BJ (cell line): ENCODE measurements at places on chromosomes 16 and 17.

DNA sequence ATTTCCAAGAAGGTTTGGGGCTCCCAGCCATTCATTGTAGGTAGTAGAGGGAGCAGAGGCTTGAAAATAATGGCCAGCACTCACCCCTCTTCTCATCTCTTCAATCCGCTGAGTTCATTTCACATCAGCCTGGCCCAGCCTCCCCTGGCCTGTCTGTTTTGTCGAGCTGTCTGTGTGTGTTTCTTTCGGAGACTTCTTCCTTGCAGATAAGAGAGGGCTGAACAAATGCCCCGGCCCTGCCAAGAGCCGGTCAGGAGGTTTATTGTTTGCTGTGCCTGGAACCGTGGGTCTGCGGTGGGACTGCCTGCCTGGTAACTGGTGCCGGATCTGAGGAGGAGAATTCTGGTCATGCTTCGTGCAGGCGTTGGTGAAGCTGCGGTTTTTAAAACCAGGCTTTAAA lies 3.4 kb downstream of the VPS4A start:
- DNase-seq, result no peak

GRCh38 chr17:45971698-45972141 lies 27.3 kb upstream of the STH start:
- DNase-seq, result no peak

GRCh38 chr17:63974594-63975192 lies 2.0 kb upstream of the SCN4A start:
- no peak for DNase-seq

DNA sequence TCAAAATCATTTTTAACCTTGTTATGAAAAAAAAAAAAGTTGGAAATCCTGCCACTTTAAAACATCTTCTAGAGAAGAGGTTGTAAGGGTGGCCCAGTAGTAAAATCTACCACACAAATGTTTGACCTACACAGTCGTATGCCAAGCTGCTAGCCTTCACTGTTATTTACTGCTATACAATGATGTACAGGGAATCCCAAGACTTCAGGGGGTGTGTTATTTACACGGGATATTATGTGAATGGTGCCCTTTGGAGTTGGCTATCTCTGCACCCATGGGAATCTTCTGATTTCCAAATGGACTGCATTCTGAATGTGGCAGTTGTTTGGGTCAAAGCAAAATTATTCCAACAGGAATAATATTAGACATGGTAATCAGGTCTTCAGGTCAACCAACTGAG lies 45.9 kb downstream of the STH start:
- no peak for DNase-seq

- DNase-seq, result no peak
These were observed 139.2 kb upstream of the HS3ST2 start for GRCh38 chr16:22674832-22675191.

- no peak for DNase-seq
These were observed 17.6 kb downstream of the EPOP start for GRCh38 chr17:38656959-38657823.

DNA sequence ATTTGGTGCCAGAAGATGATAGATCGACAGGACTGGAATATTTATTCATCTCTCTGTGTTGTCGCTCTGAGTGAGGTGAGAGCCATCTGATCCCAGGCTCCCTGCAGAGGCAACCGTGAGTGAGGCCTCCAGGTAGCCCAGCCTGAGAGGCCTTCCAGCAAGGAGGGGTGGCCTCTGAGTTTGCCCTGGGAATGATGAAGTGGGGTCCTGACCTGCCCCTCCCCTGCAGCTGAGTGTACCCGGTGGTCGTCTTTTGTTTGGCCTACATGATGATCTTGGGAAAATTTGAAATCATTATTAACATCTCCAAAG lies 86.4 kb downstream of the CBLN1 start:
- DNase-seq, result no peak

DNA sequence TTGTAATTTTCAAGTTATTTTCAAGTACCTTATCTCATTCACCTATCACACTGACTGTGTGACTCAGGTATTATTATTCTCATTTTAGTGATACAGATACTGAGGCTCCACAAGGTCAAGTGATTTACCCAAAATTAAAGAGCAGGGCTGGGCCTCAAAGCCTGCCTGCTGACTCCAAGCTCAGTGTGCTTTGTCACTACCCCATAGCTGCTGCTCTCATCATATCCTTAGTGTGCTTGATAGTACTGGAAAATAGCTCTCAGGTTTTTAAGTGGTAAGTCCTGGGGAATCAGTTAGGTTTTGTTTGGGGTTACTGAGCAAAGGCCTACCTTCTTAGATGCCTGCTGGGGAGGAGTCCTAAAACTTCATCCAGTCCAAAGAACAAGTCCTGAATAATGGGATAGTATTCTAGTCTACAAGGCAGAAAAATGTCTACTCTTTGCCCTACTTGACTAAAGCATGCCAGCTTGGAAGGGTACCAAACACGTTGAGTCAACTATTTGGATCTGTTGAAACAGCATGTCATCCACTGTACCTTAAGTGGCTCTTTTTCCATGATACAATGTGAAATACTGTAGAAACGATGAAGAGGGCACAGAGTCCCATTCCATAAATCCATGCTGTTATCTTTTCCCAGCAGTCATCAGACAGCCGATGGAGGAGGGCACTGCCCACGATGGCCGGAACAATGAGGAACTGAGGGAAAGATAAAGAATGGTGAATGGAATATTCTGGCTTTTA lies 10.7 kb downstream of the MMD start:
- no peak for DNase-seq

DNA sequence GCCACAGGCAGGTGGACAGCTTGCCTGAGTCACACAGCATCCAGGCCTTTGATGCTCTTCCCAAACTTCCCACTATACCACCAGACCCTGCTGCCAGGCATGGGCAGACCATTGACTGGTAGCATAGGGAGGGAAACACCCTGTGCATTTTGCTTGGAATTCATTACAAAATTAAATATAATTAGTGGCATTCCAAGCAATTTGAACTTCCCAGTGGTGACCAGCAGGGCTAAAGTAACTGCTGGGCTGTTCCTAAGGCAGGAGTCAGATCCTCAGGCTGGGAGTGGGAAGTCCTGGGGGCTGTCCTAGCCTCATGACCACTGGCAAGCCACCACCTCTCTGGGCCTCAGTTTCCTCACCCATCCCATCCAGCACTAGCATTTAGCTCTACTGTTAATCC lies 3.8 kb downstream of the PRR15L start:
- no peak for DNase-seq

- DNase-seq, result no peak
These were observed 9.6 kb downstream of the CA10 start for GRCh38 chr17:52148969-52149351.

DNA sequence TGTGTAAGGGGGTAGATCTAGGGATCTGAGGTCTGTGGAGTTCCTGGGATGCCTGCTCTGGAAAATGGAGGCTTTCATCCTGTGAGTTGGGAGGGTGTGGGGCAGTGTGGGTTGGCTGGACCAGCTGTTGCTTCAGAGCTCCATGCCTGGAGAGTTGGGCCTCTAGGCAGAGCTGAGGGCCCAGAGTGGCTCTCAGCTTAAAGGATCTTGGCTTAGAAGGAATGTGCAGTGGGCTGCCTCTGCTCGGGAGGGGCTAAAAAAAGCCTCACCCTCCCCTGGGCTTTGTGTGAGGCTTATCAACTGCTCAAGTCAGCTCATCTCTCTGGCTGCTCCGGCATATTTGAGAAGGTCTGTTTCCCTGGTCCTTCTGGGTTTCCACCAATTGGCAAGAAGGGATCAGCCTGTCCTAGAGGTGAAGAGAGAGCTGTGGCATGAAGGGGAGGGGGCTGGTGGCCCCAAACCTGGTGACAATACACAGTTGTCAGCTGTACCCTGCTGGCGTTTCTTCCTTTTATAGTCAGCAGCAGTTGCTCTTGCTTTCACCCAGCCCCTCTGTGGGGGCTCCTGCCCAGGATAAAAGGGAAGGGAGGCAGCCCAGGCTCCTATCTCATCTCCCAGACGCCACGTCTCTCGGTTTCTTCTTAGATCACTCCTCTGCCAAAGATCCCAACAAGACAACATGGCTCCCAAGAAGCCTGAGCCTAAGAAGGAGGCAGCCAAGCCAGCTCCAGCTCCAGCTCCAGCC lies at the start of gene MYL4:
TSS of gene MYL4 (plus strand) at position 605 of the 745 bp plus-strand sequence. CDS start at position 680, 75 bp downstream.
- no peak for DNase-seq

DNA sequence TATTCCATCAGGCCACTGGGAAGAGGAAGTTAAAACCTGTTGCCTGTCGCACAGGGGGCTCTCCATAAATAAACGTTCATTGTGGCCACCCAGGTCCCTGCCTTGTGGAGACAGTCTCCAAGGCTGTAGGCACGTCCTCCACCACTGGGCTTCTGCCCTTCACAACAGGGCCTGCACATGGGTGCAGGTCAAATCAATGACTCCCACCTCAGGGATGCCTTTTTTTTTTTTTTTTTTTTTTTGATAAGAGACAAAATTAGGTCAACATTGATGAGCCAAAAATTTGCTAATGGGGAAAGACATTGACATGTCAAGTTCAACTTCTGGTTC lies 12.6 kb upstream of the SLC12A3 start:
- DNase-seq, result no peak

- DNase-seq, result no peak
These were observed 8.2 kb upstream of the CMIP start for GRCh38 chr16:81436386-81436785.

DNA sequence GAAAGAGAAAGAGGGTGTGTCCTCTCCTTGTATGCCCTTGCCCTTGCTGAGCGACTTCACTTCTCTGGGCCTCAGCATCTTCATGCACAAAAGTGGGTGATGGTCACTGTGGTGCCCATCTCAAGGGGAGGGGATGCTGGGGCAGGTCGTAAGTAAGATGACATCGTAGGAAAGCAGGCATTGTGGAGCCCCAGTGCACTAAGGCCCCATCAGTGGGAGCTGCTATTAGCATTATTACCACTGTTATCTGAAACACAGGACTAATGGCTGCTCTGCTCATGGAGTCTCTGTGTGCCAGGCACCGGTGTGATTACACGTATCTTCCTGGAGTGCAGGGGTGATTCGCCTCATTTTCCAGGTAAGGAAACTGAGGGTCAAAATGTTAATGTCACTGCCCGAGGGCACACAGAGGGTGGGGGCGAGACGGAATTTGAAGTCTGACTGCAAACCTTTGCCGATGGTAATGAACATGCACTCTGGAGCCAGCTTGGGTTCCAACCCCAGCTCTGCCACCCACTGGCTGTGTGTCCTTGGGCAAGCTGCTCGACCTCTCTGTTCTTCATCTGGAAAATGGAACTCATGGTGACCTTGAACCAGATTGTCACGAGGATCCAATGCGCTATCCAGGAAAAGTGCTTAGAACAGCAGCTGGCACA lies 63.2 kb upstream of the GSE1 start:
- DNase-seq, result no peak

DNA sequence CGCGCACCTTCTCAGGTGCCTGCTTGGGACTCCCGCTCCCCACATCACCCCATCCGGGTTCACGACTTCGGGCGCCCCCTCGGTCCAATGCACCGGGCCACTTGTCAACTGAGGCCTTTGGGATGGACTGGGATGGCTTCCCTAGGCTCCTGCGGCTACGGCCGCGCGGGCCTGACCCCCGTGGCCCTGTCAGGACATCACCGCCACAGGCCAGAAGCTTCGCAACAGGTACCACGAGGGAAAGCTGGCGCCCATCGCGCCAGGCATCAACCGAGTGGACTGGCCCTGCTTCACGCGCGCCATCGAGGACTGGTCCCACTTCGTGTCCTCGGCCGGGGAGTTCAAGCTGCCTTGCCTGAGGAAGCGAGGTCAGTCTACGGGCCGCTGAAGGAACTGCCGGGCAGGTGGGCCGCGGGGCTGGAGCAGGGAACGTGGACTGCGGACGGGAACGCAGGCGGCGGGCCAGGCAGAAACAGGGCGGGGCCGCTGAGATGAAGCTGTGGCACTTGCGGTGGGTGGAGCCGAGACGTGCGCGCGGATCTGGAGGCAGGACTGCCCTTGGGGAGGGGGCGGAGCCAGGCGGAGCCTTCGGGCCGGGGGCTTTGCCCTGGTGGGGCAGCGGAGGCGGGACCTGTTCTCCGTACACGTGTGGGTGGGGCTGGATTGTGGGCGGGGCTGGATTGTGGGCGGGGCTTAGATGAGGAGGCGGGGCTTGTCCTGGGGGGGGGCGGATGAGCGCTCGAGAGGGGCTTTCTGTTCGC lies 13.7 kb upstream of the CNGB1 start:
- peak; percentile 44 for DNase-seq

- DNase-seq, result no peak
These were observed 23.3 kb downstream of the MINK1 start for GRCh38 chr17:4856271-4856936.

DNA sequence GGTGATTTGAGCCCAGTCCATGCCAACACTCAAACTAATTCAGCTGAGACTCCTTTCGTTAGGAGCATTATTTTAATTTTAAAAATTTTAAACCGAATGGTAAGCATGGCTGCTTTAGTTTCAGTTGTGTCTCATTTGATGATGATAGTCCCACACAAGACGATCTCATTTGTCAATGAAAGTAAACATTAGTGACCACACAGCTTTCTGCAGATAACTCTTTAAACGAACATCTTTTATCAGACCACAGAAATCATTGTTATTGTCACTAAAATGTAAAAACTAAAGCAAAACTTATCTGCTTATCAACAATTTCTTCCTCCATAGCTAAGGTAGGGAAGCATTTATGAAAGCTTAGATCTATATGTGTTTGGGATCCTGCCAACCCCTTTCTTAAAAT lies 382.2 kb downstream of the ZFHX3 start:
- DNase-seq, result no peak

GRCh38 chr17:78252111-78252634 lies 20.7 kb downstream of the TMEM235 start:
- DNase-seq, result no peak
